ENCODE measurements at places on chromosomes 5 and 9.

DNA sequence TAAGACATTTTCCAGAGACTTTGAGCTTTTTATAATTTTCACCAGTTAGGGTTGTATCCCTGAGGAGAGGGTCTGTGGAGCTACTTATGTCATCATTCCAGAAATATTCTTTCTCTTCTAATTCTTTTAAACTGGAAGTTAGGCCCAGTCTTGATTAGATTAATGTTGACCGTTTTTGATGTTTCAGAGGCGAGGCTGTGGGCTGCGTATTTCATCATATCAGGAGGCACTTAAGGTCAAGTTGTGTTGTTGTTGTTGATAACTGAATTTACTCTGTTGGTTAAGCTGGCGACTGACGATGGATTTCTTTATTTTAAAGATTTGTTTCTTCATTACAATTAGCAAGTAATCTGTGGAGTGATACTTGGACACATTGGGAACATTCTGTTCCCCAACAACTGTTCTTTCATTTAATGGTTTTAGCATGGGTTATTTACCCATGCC is 20.1 kb downstream of the IPO11 start:
- DNase-seq: no peak

- no peak for DNase-seq
These were observed 236.5 kb upstream of the IL12B start for GRCh38 chr5:159566832-159567231.

- DNase-seq: no peak
These were observed 16.2 kb upstream of the CORO2A start for GRCh38 chr9:98208635-98209034.

GRCh38 chr9:113179839-113180238 is 29.0 kb downstream of the SLC31A2 start:
- no peak for DNase-seq

GRCh38 chr5:39102684-39103155 is 28.5 kb upstream of the RICTOR start:
- DNase-seq: no peak

DNA sequence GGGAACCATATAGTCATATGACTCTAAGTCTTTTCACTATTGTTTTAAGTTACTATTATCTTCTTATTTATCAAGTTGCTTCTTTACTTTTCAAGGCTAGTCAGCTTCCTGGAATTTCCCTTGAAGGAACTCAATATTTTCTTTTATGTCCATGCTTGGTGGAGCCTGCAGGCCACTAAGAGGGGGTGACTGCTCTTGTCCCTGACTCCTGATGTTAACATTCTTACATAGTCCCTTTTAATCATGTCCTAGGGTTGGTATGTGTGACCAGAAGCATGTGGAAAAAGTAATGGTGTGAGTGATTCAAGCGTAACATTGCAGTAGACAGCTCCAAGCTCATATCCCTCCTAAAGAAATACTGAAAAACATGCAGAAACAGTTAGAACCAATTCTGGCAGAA is 1536.2 kb upstream of the CDH9 start:
- no peak for DNase-seq

DNA sequence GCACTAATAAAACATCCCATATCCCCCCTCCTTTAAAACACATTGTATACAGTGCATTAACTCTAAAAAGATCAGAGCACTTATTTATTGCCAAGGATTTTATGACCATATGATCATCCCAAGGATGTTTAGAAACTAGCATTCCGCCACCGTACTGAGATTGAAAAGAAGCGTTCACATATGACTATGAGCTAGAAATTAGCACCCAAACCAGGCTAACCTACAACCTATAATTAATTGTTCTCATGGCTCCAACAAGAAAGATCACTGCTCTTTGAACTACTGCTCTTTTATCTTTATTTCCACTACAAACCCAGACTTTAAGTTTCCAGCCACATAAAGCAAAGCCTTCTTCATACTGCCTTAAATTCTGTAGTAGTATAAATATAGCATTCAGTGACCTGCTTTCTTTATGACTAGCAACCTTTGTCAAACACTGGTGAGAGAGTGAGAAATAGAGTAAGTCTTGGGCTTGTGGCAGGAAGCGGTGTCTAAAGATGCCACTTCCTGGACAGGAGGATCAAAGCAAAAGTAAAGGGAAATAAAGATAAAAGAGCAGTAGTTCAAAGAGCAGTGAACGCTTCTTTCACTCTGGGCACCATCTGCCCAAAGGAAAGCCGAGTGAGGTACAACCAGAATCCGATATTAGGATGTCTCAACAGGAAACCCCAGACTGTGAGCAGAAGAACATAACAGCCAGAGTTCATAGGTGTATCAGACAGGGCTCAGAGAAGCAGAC is 151.1 kb upstream of the ERCC6L2 start:
- no peak for DNase-seq

DNA sequence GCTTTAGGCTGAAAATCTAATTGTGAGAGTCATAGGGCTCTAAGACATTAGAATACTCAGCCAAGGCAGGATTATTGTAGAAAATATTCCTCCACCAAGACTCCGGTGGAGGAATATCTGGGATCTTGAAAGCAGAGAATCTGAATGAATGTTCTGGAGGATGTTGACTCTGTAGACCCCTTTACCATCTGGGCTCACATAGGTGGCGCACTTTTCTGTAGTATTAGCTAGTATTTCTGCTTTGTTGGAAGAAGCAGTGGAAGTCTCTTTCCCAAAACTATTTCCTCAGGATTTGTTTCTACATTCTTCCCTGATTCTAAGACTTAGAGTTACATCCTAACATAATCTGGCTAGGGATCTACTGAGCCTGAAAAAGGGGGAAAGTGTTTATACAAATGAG is 752.4 kb upstream of the SEMA6A start:
- DNase-seq: no peak

DNA sequence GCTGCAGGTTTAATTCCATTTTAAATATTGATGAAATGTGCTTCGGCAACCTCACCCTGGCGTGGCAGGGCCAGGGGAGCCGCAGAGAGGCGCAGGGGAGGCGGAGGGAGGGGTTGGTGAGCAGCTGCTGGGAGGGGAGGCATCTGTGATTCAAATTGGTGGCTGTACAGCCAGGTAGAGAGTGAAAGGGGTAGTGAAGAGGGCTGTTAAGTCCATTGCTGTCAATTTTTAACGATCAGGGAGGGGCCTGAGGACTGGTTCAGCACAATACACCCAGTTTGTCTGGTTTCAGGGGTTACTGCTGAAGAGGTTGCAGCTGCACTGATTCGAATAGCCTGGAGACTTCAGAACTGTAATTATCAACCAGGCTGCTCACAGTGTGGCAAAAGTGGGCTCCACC is 31.3 kb downstream of the LHX6 start:
- no peak for DNase-seq

DNA sequence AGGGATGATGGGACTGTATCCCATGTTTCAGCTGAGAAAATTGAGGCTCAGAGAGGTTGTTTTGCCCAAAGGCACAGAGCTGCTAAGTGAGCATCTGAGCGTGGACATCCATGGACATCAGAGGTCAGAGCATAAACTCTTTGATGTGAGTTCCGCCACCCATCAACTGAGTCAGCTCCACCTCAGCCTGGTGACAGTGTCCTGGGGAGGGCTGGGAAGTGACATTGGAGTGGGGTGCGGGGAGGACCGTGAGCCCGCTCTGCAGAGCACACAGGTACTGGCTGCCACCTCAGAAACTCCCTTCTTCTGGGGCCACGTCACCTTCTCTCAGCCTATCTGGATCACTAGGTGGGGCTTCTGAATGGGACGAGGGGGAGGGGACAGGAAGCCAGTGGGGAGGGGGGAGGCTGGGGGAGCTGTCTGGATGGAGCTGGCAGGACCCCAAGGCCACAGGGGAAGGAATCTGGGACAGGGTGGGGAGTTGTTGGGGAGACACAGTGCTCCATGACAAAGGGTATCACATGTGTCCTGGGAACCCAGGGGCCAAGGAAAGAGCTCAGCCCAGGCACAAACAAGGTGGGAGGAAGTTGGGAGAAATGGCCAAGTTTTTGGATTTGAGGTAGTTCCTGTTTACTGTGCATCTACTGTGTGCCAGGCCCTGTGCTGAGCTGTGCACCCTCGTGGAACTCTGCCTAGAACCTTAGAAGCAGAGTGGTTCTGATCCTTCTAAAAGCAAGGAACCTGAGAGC is 2.5 kb downstream of the LAMC3 start:
- DNase-seq: no peak

DNA sequence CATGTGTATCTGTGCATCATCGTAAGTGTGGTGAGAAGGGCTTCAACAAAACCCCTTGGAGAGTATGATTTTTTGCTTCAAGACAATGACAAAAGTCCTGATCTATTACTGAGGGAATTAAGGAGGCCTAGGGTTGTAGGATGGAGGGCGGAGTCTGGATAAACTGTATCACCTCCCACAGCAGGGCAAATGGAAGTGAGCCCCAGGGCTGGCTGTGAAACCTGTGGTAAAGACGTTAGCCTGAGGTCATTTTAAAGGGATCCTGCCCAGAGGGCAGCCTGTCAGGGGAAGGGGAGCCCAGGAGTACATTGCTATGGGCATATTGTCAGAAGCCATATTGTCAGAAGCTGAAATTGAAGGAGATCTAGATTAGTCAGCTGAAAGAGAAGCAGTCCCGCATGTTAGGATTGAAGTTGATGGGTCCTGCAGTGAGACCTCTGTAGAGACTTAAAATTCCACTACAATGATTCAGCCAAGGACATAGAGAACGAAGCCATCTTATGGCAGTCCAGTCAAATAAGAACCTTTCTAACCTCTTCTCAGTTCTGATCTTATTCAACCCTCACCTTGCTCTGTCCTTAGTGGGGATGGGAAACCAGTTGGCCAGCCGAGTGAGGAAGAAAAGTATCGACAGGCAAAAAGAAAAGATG is 26.9 kb downstream of the ADGRV1 start:
- no peak for DNase-seq

GRCh38 chr5:128252756-128253155 is 169.2 kb downstream of the SLC12A2 start:
- DNase-seq: no peak

GRCh38 chr5:113598926-113599325 is 85.4 kb downstream of the YTHDC2 start:
- no peak for DNase-seq

DNA sequence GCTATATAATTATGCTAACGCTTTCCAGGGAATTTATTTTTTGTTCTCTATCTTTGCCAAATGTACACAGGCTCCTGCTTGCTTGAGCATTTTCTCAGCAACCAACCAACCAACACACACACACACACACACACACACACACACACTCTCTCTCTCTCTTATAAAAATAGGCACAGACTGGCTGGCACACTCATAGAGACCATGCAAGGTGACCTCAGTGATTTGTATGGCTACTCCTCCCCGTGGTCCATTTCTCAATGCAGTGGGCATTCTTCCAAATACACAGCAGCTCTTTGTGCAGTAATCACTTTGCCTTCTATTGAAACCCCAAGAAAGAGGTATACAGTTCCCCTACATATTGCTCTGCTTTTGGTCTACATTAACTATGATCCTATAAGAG is 416.0 kb downstream of the MAN2A1 start:
- DNase-seq: no peak

Data from non-pigmented ciliary epithelial cell (primary cell).